ENCODE measurements at places on chromosomes 1 and 21. TPM values are rescaled to one million over a fixed set of nuclear protein-coding genes. Genes with fewer than 3 reads are reported as not detected.
A peak's percentile ranks its signal among the peaks of the same experiment; 100 is the strongest.

DNA sequence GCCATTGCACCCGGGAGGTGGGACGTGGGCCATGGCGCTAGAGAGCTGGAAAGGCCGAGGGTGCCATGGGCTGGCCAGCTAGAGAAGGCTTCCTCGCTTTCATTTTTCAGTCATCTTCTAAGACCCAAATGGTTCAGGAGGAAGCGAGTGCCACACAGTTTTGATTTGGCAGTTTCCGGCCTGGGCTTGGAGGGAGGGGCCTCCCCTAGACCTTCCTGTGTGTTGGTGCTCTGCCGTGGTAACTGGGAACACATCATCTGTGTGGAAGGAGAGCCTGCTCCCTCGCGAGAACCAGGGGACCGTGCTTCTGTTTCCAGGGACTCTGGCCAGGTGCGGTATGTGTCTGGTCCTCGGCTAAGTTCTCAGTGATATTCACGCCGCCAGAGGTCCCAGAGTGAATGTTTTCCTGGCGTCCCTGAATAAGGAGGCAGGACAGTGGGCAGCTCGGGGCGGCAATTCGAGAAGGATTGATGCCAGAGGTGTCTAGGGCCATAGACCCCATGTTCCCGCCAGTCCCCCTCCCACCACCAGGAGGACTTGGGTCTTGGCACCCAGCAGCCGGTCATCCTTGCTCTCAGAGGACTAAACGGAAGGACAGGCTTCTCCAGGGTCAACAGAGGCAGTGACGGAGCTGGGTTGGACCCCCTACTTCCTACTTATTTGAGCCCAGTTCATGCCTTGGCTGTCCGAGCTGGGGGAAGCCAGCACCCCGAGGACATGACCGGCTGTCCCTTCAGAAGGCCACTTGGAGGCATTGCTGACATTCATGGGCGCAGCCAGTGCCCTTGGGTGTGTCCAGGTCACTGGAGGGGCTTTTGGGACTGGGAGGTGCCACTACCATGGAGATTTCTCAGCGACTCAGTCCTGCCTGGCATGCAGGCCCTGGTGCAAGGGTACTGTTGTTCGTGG lies 2.7 kb upstream of the NPHP4 start:
- no peak overlapping the region for H3K4me3 ChIP-seq
- H3K4me1 ChIP-seq = peaks cover 6% of the 10 kb centered on the region
- no peak for DNase-seq
- H3K27ac ChIP-seq = no peak overlapping the region

TSPEAR gene
- not detected for total RNA-seq

GRCh38 chr1:205122489-205122882 lies 708 bp upstream of the RBBP5 start:
- no peaks in the 10 kb centered on the region for H3K27me3 ChIP-seq
- peaks cover 23% of the 10 kb centered on the region for H3K4me1 ChIP-seq
- peak overlapping the region; percentile 97 for H3K4me3 ChIP-seq
- H3K27ac ChIP-seq = peak overlapping the region; percentile 100
- peaks cover 3% of the 10 kb centered on the region for H3K36me3 ChIP-seq

HPCAL4 gene
- total RNA-seq = not detected

DNA sequence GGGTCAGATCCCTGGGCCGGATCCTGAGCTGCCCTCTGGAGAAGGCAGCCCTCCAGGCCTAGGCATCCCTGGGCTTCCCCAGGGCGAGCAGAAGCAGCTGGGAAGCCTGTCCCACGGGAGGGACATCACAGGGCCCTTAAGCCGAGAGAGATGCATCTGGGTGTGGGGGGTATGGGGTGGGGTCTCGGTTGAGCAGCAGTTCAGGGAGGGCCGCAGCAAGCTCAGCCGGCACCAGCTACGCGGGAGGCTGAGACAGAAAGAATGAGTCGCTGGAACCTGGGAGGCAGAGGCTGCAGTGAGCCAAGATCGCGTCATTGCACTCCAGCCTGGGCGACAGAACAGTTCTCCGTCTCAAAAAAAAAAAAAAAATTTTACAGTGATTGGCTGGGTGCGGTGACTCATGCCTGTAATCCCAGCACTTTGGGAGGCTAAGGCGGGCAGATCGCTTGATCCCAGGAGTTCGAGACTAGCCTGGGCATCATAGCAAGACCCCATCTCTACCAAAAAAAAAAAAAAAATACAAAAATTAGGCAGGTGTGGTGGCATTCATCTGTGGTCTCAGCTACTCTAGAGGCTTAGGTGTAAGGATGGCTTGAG lies 37.7 kb downstream of the RRP1 start:
- H3K4me1 ChIP-seq = peaks cover 6% of the 10 kb centered on the region
- no peak overlapping the region for H3K27ac ChIP-seq
- H3K4me3 ChIP-seq = no peak overlapping the region
- H3K27me3 ChIP-seq = peaks cover 12% of the 10 kb centered on the region

DNA sequence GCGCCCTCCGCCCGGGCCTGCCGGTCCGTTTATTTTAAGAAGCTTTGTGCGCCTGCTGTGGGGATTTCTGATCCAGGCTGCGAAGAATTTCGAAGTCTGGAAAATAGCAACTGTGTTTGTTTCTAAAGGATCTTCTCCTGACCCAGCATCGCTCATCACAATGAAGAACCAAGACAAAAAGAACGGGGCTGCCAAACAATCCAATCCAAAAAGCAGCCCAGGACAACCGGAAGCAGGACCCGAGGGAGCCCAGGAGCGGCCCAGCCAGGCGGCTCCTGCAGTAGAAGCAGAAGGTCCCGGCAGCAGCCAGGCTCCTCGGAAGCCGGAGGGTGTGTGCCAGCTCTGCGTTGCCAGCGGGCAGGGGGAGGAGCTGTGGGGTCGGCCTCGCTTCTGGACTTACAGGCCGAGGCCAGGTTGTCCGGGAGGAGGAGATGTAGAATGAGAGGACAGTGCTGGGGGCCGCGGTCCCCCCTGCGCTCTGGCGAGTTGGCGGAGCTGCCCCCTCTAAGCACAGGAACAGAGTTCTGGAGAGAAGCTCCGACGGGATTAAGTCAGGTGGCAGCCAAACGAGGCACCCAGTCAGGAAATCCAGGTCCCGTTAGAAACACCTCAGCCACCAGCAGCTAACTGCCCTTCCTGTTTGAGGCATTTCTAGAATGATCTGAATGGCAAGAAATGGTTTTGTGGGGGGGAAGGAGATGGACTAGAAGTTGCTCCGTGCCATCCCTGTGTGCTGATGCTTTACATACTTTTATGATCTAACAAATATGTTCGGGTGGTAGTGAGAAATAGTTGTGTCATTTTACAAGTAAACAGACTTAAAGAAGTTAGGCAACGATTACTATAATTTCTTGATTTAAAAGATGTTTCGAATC lies 948 bp downstream of the TXLNA start:
- H3K4me1 ChIP-seq = peaks cover 15% of the 10 kb centered on the region
- H3K27me3 ChIP-seq = no peaks in the 10 kb centered on the region
- peaks cover 15% of the 10 kb centered on the region for H3K36me3 ChIP-seq
- peak overlapping the region; percentile 92 for H3K4me3 ChIP-seq

SFN gene
- 0.44 TPM for total RNA-seq
